Inflammatory macrophage treated with lipopolysaccharide for 1 hour (primary cell): ENCODE measurements at places on chromosomes 7 and 10.
A peak's percentile ranks its signal among the peaks of the same experiment; 100 is the strongest.

DNA sequence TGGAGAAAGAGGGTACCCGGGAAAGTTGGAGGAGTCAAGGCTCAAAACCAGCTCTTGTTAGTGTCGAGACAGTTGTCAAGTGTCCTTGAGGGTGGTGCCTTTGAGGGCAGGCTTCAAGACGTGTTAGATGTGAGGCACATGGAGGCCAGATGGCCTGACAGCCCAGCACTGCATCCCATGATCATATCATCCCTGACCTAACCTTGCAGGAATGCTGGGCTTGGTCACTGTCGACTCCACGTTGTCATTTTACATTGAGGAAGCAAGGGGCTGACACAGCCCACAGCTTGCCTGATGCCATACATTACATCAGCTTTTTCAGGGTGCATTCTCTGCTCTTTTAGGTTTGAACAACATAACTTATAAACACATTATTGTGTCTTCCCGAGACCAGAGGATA lies 114.1 kb downstream of the ABCA13 start:
- peak; percentile 9 for DNase-seq

GRCh38 chr10:98963608-98964007 lies 272.0 kb downstream of the HPSE2 start:
- no peak for DNase-seq

DNA sequence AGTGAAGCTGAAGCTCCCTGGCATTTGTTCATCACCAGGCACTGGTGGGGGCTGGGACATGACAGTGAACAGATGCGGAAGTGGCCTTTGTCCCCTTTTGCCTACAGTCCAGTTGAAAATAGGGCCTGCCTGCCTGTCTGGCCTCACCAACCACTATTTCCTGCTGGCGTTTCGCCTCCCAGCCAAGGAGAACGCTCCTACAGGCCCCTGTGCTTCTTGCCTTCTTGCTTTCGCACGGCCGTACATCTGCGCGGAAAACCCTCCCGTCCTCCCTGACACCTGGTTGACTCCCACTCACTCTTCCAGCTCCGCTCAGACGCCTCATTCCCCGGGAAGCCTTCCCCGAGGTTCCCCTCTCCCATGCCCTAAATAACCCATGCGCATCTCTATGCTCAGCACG lies 317.3 kb downstream of the PRPF18 start:
- no peak for DNase-seq

GRCh38 chr7:115740043-115740442 lies 290.5 kb downstream of the TFEC start:
- DNase-seq, result no peak

- no peak for DNase-seq
Observed at GRCh38 chr7:112122144-112122543, 84.1 kb downstream of the DOCK4 start.

DNA sequence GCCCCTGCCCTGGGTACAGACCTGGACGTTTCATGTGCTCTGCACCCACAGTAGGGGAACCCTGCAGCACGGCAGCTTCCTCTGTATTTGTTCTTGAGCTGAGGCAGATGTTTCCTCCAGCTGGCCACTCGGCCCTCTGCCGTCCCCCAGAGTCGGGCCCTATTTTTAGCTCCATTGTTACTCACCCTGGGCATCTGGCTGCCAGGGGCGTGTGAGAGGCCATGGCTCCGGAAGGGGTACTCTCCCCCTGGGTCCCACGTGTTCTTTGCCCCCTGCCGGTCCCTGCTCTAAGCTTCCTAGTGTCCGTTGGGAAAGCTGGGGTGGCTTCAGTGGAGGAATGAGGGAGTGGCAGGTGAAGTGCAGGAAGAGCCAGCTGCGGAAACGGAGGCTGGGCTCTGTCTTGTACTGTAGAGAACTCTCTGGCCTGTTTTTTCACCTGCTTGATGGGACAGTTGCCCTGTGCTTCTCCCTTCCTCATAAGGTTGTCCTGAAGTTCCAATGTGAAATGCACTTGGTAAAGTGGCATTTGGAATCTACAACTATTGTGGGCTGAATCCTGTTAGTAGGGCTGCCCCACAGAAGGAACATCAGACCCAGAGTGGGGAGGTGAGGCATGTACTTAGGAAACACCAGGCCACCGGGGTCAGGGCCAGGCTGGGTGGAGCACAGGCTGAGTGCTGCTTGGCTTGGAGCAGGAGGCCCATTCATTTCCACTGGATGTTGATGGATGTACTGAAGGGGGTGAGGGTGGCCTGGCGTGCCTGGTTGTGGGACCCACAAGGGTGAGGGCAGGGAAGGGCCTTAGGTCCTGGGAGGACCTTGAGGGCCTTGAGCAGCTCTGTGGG lies 30.6 kb downstream of the PALD1 start:
- no peak for DNase-seq

- no peak for DNase-seq
Observed at GRCh38 chr10:16521311-16522016, at the start of gene C1QL3. TSS of gene C1QL3 (minus strand) at chr10:16521879. CDS start at chr10:16521065, 814 bp downstream.

- no peak for DNase-seq
Observed at GRCh38 chr10:122225330-122225729, 45.8 kb upstream of the BTBD16 start.

GRCh38 chr10:49309691-49310411 lies 10.9 kb downstream of the C10orf71 start:
- peak; percentile 47 for DNase-seq

- DNase-seq, result no peak
Observed at GRCh38 chr10:108230478-108231170, 1066.1 kb upstream of the SORCS1 start.

DNA sequence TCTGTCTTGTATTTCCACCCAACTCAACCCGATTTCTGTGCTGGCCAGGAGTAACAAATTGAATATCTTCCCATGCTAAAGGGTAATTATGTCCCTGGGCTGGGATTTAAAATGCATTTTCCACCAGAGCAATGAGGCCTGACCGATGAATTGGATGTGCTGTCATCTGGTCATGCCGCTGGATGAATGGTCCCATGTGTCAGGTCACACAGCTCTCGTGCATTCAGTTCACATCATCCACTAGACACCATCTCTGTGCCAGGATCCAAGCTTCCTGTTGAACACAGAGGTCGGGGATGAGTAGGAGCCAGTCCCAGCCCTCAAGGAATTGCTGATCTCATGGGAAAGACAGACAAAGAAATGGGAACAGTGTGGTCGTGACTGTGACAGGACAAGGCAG lies 200.8 kb downstream of the ADRA2A start:
- no peak for DNase-seq

- no peak for DNase-seq
Observed at GRCh38 chr7:35505066-35505465, 189.9 kb downstream of the HERPUD2 start.

- peak; percentile 70 for DNase-seq
Observed at GRCh38 chr7:150716368-150716767, at the start of gene GIMAP1. TSS of gene GIMAP1 (plus strand) at chr7:150716613. CDS start at chr7:150719048, 2,435 bp downstream.

DNA sequence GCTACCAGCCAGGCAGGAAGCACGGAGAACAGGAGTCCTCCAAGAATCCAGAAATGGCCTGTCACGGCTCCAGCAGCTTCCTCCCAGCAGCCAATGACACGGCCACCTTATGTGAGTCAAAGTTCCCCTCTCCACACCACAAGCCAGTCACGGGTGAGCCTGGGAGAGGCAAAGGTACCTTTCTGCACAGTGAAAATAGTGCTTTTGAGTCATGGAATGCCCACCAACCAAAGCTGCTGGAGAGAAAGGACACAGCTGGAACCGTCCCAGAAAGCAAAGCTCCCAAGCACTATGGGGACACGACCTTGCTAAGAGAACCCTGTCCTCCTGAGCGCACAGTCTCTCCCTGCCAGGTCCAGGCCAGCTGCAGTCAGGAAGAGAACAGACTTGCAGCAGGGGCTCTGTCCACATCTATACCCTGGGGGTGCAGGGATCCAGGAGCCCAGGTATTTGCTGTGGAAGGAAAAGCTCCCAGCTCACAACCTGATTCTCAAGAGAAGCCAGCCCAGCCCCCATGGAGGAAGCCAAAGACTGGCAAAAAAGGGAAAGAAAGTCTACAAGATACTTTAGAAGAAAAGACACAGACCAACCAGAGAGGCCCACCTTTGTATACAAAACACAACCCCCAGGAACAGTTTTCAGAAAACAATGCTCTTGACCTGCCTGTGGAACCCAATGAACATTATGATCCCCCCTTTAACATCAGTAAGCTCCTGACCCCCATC lies 24.4 kb downstream of the C10orf71 start:
- no peak for DNase-seq

DNA sequence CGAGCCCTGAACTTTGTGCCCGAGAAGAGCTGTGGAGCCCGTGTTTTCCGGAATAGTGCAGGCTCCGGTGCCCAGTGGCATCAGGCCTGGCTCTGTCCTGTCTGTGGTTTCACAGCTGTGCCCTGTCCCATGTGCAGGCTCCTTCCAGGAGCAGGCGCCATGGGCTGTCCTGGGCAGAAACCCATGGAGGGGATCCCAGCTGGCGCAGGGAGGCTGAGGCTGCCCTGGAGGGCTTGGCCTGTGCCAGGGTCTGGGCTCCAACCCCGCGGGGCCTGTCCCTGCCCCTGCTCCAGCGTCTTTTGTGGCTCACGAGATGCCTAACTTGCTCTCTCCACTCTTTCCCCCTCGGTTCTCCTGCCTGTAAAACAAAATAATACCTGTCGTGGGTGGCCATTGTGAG lies 23.3 kb upstream of the CRHR2 start:
- DNase-seq, result no peak
